ENCODE measurements at places on chromosomes 16 and 17.

DNA sequence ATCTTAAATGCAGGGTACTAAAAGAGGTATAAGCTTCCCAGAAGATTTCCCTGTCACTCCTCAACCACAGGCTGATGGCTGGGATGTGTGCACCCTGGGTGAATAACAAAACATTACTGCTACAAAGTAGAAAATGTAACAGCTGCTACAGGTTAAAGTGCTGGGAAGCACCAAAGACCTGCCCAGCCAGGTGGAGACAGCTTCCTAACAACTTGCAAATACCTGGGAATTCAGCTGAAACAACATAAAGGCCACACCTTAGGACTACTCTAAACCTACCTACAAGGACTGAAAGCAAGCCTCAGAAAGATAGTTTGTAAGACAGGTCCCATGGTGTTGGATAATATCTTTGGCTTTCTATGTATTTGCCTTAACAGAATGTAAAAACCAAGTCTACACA lies 118.5 kb downstream of the CEP112 start:
- DNase-seq, result no peak

GRCh38 chr16:65117811-65118448 lies 3.9 kb downstream of the CDH11 start:
- peak; percentile 80 for DNase-seq

- DNase-seq, result no peak
Observed at GRCh38 chr16:26724189-26724588, 342.5 kb upstream of the C16orf82 start.

DNA sequence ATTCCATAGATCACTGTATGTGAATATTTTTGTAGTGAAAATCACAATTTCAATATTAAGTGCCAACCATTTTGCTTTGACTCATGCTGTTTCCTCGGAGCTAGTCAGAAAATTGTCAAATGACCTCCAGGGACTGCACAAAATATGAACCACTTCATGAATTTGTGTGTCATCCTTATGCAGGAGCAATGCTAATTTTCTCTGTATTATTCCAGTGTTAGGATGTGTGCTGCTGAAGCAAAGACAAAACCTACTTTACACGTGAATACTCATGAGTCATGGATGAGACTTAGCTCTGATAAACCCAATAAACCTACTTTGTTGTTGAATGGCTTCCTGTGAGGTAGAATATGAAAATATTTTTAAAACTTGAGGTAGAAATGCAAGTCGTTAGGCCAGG lies 65.2 kb downstream of the SHCBP1 start:
- DNase-seq, result no peak

DNA sequence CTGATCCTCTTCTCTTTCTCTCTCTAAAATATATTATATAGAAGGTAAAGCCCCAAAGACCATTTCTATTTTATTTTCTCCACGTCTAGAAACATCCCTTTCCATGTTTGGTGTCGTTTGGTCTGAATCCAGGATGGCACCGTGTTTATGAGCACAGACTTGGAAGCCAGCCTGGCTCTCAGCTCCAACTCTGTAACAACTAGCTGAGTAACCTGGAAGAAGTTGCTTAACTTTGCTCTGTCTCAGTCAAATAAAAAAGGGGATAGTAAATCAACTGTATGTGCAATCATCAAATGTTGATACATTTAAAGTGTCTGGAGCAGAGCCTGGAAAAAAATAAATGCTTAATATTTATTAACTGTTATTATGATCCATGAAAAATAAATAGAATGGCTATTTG lies 249.8 kb upstream of the MAF start:
- no peak for DNase-seq

DNA sequence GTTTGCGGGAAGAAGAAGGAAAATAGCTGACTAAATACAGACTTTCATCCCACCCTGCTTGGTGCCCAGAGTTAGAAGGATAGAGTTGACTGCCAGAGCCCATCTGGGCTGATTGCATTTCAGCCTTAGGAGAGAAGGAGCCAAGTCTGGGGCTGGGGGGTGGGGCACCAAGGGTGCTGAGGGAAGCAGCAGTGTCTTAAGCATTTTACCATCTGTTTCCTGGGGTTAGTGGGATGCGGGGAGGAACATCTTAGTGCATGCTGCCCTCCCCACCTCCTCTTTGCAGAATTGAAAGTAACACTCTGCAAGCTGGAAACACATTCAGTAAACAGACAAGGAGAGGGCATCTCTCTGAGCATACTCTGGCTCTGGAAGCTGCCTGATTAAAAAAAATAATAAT lies 1.5 kb upstream of the ARL5C start:
- DNase-seq, result no peak

DNA sequence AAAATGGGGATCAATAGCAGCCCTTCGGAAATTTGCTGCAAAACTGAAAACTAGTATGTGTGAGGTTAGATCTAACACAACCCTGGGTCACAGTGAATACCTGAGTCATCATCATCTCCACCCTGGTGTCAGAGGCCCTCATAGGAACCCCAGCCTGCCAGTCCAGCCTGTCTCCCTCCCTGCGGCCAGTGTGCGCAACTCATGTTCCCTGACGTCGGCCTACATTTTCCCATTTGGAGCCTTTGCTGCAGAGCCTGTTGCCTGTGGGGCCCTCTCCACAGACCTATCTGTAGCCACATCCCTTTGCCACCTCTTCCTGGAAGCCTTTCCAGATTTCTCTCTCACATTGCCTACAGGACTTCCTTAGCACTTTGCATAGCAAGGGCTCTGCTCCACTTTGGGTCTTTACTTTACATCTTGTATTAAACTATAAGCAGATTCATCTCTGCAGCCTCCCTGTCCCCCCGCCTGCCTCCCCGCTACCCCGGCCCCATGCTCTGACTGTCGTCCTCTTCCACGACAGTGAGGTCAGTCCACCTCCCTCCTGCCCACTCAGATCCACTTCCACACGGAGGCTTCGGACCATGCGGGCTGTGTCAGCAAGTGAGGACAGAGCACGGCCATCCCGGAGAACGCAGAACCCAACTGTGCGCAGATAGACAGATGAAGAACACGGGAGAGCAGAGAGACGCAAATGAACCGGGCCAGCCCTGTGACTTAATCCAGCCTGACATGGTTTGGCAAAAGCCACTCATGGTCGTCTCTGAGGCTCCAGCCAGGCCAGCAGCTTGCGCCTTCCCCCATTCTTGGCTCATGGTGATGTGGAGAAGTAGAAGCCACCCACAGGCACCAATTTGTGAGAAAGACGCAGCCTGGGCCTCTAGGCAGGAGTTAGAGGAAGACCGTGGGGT lies 31.0 kb downstream of the NGFR start:
- DNase-seq, result no peak

GRCh38 chr17:57504208-57504607 lies 240.9 kb downstream of the CCDC182 start:
- no peak for DNase-seq

GRCh38 chr17:27976331-27976730 lies 66.1 kb upstream of the NLK start:
- DNase-seq, result no peak

DNA sequence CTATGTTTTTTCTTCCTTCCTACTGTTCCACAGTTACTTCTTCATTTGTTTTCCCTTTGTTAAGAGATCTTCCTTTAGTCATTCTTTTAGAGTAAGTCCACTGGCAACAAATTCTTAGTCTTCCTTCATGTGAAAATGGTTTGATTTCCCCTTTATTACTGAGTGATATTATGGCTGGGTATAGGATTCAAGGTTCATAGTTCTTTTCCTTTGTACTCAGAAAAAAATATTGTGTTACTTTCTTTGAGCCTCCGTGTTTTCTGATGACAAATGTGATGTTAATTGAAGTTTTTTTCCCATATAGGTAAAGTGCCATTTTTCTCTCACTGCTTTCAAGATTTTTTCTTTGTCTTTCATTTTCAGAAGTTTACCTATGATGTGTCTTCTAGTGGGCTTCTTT lies 283.1 kb upstream of the TBX2 start:
- no peak for DNase-seq

GRCh38 chr16:22318690-22319358 lies 21.6 kb downstream of the POLR3E start:
- DNase-seq, result no peak

DNA sequence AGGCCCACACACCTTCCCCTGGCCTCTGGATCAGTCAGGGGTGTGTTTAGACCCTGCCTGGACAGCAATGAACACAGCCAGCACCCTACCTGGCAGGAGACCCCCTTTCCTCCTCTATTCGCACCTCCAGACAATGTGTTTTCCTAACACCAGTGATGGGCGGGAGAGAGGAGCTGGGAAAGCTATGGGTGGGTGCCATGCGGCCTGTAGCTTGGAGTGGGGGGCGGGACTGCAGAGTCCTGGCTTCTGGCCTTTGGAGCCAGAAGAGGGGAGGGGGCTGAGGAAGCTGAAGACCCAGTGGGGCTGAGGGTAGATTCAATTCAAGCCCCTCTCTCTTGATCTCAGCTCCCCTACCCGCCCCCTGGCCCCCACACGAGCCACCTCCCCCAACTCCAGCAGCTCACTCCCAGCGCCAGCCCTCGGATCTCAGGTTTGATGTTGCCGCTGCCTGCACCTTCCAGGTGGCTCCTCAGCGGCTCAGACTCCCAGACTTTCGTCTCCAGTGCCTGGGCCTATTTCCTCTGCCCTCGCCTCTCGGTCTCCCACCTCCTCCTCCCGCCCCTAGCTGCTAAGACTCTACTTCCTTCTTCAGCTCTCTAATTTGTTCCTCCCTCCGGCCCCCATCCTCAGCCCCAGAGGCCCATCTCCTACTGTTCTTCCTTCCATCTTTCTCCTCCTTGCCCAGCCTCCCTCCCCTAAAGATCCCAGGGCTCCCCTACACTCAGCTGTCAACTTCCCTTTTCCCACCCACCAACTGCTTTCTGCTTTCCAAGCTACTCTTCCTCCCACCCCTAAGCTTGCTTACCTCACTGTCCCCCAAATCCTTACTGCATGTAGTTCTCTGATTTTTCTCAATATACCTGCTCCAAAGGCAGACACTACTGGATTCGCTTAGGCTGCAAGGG lies 6.8 kb upstream of the SP6 start:
- DNase-seq, result no peak

- DNase-seq, result no peak
Observed at GRCh38 chr16:6558661-6559060, 774.0 kb upstream of the RBFOX1 start.

DNA sequence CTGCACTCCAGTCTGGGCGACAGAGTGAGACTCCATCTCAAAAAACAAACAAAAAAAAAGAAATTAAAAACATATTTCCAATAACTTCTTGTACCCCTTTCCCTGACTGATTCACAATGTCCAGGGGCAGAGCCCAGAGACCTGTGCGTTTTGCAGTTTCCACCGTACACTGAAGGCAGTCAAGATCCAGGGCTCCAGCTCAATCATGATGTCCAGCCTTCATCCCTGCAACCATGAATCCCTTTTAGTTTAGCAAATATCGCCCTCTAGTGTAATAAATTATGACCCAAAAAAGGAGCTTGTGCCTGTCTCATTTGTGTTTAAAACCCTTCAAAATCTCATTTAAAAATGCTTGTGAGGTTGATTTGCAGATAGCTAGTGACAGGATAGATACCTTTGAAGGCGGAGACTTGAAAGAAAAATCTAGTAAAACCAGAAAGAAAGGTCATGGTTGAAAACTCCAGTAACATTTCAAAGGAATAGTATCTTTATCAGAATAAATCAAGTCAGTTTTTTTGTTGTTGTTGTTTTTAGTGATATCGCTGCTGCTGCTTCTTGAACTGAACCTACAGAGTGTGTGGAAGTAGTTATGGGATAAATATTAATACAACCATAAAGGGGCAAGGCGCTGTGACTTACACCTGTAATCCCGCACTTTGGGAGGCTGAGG lies 3.7 kb upstream of the ERN1 start:
- no peak for DNase-seq

DNA sequence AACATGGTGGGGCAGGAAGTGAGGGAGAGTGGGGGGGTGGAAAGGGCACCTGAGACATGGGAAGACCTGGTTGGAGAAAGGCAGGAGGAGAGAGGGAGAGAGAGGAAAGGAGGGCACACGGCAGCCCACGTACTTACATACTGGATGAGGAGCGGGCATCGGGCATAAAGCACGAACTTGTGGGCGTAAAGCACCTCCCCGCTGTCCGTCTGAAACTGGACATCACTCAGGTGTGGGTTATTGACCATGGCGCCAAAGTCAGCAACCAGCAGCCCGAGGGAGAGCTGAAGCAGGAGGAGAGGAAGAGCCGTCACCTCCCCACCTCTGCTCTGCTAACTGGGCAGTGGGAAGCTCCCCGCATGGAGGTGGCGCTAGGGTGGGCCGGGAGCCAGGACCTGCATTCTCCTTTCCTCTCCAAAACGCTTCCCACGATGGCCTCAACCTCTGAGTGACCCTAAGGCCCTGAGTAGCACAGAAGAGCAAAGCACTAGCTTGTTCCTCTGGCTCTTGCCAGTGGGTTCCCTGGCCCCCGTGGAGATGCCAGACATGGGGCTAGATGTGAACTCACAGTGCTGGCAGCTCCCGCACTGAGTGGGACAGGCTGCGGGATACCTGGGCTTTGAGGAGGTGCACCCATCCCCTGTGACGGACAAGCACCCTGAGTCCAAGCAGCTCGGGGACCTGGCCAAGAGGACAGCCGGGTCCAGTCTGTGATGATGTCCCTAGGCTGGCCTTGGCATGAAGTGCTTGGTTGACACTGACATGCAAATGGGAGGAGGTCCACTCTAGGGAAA lies 16.9 kb downstream of the SLX4 start:
- no peak for DNase-seq
